ENCODE measurements at places on chromosomes 12 and 14.

- DNase-seq: no peak
Measured at GRCh38 chr12:5506821-5507231, 74.9 kb downstream of the NTF3 start.

DNA sequence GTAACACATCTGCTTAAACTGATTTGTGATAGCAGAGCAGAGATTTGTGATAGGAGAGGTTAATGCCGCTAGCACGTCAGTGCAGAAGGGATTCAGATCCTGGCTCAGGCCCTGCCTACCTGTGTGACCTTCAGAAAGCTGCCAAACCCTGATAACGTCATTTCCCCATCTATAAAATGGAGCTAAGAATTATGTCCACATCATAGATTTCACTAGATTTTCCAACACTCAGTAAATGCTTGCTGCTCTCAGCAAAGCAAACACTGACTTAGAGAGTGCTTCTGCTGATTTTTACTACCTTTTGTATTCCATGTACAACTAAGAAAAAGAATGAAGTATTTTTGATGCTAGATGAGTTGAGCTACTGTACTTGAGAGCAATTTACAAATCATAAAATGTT lies 261.4 kb downstream of the ITPR2 start:
- DNase-seq: no peak

DNA sequence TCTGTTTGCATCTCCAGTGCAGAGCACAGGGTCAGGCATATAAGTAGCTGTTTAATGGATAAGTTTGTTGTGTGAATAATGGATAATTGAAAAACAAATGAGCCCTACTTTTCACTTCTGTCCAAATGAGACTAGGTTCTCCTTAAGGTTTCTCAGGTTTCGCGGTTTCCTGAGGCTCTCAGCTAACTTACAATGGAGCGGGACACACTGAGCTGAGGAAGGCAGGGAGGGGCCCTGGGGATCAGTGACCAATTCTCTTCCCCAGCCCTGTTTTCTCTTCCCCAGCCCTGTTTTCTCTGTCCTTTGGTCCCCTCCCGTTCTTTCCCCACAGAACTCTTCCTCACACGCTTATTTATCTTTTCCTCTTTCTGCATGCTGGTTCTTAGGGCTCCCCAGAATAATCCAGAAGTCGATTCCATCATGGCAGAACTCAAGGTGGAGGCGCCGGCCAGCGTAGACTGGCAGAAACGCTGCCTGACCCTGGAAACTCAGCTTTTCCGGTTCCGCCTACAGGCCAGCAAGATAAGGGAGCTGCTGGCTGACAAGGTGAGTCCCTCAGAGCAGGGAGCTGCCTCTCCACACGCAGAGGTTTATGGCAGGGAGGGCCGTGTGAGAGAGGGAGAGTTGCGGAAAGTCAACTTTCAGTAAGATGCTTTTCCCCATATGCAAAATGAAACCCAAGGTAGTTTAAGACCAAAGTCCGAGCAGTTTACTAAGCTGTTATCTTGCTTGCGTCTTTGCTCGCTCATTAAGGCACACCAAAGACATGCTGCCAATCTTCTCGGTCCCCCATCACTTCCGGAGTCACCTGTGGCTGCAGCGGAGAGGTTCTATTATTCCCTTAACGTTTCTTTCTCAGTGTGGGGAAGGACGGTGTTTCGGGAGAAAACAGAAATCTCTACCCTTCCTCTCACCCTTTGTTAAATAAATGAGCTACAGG lies 8.6 kb downstream of the PLEKHH1 start:
- no peak for DNase-seq

- no peak for DNase-seq
Measured at GRCh38 chr12:98228683-98229539, 286.5 kb upstream of the TMPO start.

- DNase-seq: no peak
Measured at GRCh38 chr14:58828298-58828697, 190.5 kb downstream of the DACT1 start.

GRCh38 chr14:72177251-72177650 lies 245.0 kb downstream of the RGS6 start:
- no peak for DNase-seq

All from NCI-H187 (cell line).